ENCODE measurements at places on chromosomes 2 and 18. TPM values are rescaled to one million over a fixed set of nuclear protein-coding genes. Genes with fewer than 3 reads are reported as not detected.

- peaks cover 2% of the 10 kb centered on the region for H3K4me1 ChIP-seq
- H3K4me3 ChIP-seq, result no peak overlapping the region
- H3K36me3 ChIP-seq, result no peaks in the 10 kb centered on the region
- peaks cover 7% of the 10 kb centered on the region for H3K27me3 ChIP-seq
- no peak overlapping the region for H3K27ac ChIP-seq
Measured at GRCh38 chr2:22878121-22878520, 506.9 kb upstream of the KLHL29 start.

The VWC2L gene
- total RNA-seq, result not detected

DNA sequence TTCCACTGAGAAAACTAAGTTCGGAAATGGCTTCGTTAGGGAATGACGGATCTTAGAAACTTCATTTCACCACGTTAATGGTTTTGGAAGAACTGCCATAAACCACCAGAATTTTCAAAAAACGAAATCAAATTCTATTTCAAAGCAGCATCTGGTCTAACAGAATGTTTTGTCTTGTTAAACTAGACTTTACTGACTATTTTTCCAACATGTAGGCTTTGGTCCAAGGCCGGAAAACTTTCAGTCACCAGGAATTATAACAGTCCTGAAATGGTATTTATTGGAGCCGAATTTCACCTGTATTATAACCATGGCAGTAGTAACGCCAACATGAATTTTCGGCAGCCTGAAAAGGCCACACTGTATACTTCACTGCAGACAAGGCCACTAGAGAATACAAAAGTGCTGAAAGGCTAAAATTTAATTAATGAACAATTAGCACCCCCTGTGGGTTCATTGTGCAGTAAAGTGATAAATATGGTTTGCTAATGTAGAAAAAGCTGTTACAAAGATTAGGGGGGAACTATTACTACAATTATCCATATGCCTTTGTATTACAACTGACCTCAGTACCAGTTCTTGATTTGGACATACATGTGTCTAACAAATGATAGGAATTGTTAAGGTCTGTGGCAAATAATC lies 116.4 kb downstream of the ZNF521 start:
- no peak overlapping the region for H3K4me3 ChIP-seq
- H3K4me1 ChIP-seq, result peaks cover 8% of the 10 kb centered on the region
- H3K27ac ChIP-seq, result no peak overlapping the region
- no peak for DNase-seq

DNA sequence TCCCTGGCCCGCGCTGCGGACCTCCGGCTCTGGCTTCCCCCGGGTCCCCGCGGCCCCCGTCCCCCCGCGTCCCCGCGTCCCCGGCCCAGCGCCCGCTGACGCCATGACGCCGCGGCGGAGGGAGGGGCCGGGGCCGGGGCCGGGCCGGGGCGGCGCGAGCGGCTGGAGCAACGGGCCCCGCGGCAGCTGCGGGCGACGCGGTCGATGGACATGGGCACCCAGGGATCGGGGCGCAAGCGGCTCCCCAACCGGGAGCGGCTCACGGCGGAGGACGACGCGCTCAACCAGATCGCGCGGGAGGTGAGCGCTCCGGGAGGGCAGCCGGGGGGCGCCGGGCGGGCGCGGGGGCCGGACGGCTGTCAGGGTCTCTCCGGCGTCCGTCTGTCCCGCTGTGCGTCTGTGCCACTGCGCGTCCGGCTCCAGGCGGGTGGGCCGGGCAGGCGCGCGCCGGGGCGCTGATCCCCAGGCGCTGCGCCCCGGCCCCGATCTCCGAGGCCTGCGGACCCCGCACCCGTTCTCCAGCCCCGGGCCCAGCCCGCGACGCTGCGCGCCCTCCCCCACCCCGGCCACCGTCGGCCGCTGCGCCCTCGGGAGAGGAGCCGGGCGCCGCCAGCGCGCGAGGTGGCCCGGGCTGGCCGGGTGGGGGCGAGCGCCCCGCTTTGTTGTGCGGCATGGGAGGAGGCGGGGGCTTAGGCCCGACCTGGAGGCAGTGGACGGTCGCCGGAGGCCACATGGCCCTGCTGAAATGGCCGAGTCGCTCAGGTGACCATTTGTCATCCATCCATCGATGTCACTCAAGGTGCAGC lies at the start of gene LRRFIP1:
Gene LRRFIP1 (plus strand): TSS at position 147 of the 806 bp plus-strand sequence. CDS start 58 bp downstream, at position 205.
- peak within 1 kb of the TSS; percentile 57 for H3K27ac ChIP-seq
- H3K4me3 ChIP-seq, result peak within 1 kb of the TSS; percentile 80
- H3K27me3 ChIP-seq, result peaks cover 6% of the 10 kb centered on the region
- peaks cover 10% of the 10 kb centered on the region for H3K4me1 ChIP-seq
